GM12878 (cell line): ENCODE measurements at places on chromosomes 4 and X. TPM values are rescaled to one million over a fixed set of nuclear protein-coding genes. Genes with fewer than 3 reads are reported as not detected.

- no peaks in the 10 kb centered on the region for H3K27me3 ChIP-seq
- no peaks in the 10 kb centered on the region for H3K36me3 ChIP-seq
- H3K27ac ChIP-seq, result no peak overlapping the region
- H3K4me3 ChIP-seq, result no peak overlapping the region
- H3K4me1 ChIP-seq, result no peaks in the 10 kb centered on the region
Observed at GRCh38 chr4:124947622-124948265, 235.2 kb upstream of the ANKRD50 start.

DNA sequence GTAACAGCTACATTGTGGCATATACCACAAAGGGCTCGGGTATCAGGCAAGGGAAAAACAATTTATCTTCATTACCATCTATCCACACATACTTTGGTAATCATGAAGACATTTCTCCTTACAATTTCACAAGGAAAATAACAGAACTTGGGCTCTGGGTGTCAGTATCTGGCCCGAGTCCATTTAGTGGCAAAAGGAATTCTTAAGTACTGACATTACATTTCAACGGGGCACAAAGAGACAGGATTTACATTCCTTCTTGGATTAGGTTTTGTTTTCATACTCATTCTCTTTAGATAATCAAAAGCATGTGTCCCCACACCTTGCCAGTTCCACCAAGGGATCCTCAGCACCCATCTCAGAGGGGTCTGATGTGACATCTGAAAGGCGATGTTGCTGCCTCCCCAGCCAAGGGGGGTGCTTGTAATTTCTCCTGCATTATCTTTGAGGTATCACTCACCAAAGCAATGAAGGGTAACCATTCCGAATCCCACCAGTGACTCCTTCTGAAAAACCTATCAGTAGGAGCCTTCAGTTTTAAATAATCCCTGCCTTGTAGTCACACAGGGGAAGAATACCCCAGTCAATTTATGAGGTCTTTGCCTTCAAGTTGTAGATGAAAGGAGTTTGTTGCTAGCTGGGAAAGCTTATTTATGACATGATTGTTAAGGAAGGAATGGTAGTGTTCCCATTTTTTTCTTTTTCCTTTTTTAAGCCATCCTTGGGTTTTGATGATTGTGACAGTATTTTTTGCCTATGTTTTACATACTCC, 118.6 kb downstream of the PALLD start:
- no peak overlapping the region for H3K27ac ChIP-seq
- H3K27me3 ChIP-seq, result no peaks in the 10 kb centered on the region; the same call in 1 of the 2 replicates
- H3K36me3 ChIP-seq, result no peaks in the 10 kb centered on the region
- no peak for DNase-seq

GRCh38 chrX:124680287-124680686, 333.9 kb downstream of the SH2D1A start:
- no peaks in the 10 kb centered on the region for H3K4me1 ChIP-seq
- H3K4me3 ChIP-seq, result no peak overlapping the region
- H3K27me3 ChIP-seq, result no peaks in the 10 kb centered on the region
- H3K27ac ChIP-seq, result no peak overlapping the region

DNA sequence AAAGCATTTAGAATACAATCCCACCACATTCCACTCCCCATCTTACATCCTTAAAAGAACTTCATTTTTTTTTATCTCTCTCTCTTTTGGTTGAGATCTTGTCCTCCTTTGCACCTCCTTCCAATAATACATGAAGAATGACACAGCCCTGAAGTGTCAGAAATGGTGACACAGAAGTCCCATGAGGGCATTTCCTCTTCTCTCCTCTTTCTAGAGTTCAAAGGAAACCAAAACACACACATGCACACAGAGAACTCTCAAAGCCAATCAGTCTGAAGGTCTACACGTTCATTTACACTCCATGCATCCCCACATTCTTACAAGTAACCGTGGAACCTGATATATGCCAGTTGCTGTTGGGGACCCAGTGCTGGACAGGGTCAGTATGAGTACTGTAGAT, 450.7 kb downstream of the HNRNPD start:
- no peak overlapping the region for H3K27ac ChIP-seq
- DNase-seq, result no peak
- no peaks in the 10 kb centered on the region for H3K27me3 ChIP-seq
- no peaks in the 10 kb centered on the region for H3K36me3 ChIP-seq
- H3K4me3 ChIP-seq, result no peak overlapping the region

DNA sequence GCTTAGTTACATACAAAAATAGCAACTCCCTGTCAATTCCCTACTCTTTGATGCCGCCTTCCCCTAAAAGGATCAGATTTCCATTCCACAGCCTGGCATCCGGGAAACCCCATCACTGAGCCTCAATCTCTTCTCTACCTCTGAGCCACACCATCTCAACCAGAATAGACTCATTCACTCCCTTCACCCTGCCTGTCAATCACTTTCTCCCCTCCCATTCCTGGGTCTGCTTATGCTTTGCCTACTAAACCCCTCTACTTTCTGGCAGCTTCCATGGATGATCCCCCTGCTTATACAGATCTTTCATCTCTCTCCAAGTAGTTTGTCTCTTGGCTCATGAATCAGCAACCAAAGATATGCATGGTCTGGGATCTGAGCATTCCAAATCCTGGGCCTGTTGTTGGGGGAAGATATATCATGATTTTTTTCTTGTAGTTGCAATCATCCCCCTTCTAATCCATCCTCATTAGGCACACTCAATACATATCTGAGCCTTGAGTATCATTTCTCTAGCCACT, 2.6 kb downstream of the AMER1 start:
- no peaks in the 10 kb centered on the region for H3K27me3 ChIP-seq
- H3K4me3 ChIP-seq, result no peak overlapping the region
- H3K4me1 ChIP-seq, result no peaks in the 10 kb centered on the region; the same call in 1 of the 2 replicates

GRCh38 chr4:150411520-150411919, 170.4 kb upstream of the MAB21L2 start:
- H3K4me3 ChIP-seq, result no peak overlapping the region
- no peaks in the 10 kb centered on the region for H3K4me1 ChIP-seq
- no peaks in the 10 kb centered on the region for H3K36me3 ChIP-seq
- H3K27me3 ChIP-seq, result no peaks in the 10 kb centered on the region
- no peak for DNase-seq

DNA sequence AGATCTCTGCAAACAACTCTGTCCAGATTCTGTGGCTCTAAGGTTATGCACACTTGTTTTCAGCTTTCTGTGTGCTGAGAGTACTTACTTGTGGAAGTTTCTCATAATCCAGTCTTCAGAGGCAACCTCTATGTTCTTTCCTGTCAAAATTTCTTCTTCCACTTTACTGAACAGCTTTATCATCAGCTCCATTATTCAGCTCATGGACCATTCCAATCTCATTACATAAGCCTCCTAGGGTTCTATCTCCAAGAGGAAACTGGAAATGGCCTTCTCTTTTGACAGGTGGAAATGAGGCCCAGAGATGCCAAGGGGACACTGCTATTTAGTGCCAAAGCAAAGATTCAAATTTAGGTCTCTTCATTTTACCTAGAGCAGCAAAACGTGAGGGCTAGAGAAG, 61.3 kb downstream of the CHRDL1 start:
- H3K36me3 ChIP-seq, result no peaks in the 10 kb centered on the region
- no peak overlapping the region for H3K27ac ChIP-seq
- H3K4me3 ChIP-seq, result no peak overlapping the region
- H3K4me1 ChIP-seq, result no peaks in the 10 kb centered on the region
- no peaks in the 10 kb centered on the region for H3K27me3 ChIP-seq

PRRG1 gene
- not detected in 2 replicates for total RNA-seq

PLA2G12A gene
- total RNA-seq, result 16.5 and 18.4 TPM in 2 replicates

MAP7D2 gene
- 0.13 and 0.19 TPM in 2 replicates for total RNA-seq

DCAF8L2 gene
- total RNA-seq, result not detected in 2 replicates

AGTR2 gene
- not detected in 2 replicates for total RNA-seq
